ENCODE measurements at places on chromosomes 2 and 18.

DNA sequence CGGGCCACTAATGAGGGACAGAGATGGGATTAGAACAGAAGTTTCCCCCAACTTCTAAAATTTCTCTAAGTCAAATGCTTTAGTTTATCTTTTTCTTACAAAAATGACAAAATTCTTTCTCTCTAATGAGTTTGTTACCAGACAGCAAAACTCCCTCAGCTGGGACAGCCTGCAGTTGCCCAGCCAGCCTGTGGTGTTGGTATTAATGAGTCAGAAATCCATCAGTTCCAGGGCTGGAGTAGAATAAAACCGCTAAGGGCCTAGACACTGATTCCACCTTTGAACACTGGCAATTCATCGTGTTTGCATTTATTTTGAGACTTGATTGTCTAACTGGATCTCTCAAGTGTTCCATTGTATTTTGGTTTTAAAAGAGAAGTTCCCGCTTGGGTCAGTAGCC, 38.3 kb upstream of the SMAD2 start:
- no peak for DNase-seq

- DNase-seq, result no peak
Observed at GRCh38 chr18:8908792-8909510, 193.5 kb upstream of the NDUFV2 start.

- no peak for DNase-seq
Observed at GRCh38 chr2:217722883-217723472, 279.8 kb downstream of the TNS1 start.

DNA sequence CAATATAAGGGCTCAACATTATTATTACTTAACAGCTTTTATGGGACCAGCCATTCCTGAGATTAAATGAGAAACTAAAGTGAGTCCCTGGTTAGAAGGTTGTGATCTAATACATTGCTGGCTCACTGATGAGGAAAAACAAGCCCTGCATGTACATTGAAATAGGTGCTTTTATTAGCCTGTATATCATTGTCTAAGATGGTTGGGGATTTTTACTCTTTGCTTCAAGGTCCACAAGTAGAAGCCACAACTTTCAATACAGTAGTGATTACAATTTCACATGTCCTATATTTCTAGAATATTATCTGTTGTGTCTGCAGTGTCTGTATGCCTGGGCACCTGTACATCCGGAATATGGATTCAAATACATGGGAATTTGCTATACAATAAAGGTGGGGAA, 104.1 kb upstream of the FZD5 start:
- DNase-seq, result no peak

- DNase-seq, result no peak
Observed at GRCh38 chr2:229920011-229920641, 1.7 kb downstream of the TRIP12 start.

DNA sequence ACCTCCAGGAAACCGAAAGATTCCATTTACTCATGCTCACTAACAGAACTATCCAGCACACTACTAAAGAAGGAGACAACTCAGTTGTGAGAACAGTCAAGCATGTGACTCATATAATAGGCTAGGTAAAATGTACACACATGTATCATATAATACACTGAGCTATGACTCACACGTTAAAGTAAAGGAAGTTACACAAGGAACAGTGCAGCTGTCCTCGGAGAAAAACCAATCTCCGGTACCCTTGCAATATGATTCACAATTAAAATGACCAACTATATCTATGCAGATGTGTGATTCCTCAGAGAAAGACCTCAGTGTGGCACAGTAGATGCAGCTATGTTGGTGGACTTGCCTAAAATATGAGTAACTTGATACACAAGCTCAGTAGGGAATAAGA, 76.5 kb downstream of the STRN start:
- no peak for DNase-seq

DNA sequence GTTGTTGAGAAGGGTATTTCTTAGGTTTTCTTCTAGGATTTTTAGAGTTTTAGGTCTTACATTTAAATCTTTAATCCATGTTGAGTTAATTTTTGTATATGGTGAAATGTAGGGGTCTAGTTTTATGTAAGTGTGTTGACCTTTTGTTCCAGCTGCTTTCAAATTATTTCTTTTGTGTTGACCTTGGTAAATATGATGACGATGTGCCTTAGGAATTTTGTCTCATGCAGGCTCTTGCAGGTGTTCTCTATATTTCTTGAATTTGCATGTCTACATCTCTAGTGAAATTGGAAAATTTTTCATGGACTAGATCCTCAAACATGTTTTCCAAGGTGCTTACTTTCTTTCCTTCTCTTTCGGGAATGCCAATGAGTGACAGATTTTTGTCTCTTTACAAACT, 1609.3 kb upstream of the ZEB2 start:
- DNase-seq, result no peak

DNA sequence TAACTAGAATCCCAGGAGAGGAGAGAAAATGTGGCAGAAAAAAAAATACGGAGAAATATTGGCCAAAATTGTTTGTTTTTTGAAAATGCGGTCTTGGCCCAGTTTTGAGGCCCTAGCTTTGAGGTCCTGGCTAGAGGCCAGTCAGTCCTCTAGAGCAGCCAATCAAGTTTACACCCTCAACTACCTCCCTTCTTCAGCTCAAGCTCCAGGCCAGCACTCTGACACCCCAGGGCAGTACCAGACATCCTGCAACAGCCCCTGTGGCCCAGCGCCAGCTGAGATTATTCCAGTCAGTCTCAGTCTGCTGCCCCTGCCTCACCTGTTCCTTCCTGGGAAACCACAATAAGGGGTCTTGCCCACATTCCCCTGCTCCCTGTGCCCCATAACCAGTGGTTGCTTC, 107.7 kb downstream of the UGGT1 start:
- DNase-seq, result no peak

GRCh38 chr2:240551811-240552210, 6.0 kb downstream of the ANKMY1 start:
- no peak for DNase-seq

DNA sequence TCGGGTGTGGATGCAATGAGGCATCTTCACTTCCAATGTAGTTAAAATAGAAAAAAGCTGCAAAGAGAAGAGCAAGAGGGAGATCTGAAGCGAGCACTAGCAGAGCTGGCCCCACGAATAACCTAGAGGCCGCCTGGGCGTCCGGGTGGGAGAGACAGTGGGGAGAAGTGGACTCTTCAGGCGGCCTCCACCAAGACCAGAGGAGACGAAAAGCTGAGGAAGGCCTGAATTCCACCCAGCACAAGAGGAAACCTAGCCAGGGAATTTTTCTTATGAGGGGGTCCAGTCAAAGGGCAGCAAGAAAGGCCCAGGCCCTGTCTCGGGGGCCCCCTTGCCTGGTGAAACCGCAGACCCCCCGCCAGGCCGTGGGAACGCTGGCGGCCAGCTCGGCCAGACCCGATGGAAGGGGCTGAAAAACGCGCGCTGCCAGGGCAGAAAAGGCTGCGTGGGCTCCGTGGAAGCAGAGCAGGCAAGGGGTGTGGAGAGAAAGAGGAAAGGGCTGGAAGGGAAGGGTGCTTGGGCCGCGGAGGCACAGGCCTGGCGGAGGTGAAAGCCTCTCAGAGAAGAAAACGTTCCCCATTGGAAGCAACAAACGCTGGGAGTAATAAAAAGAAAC, 69.2 kb downstream of the KCTD1 start:
- no peak for DNase-seq

GRCh38 chr2:10234409-10235094, 68.2 kb upstream of the HPCAL1 start:
- no peak for DNase-seq

DNA sequence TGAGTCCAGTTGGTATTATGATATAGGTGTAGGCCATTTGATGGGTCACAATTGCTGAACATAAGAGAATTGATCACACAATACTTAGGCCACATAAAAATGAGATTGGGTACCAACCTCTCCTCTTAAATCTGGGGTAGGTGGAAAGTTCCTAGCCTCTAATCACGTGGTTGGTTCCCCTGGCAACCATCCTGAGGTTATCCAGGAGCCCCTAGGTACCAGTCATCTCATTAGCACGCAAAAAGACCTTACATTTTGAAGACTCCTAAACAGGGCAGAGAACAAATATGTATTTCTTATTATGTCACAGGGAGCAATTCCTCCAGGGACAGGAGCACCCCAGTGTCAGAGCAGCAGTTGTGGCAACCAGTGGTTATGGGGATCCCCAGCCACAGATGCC, 12.7 kb upstream of the SELENOI start:
- DNase-seq, result no peak

GRCh38 chr2:88016960-88017779, 823 bp upstream of the RNU2-63P start:
- peak; percentile 10 for DNase-seq

DNA sequence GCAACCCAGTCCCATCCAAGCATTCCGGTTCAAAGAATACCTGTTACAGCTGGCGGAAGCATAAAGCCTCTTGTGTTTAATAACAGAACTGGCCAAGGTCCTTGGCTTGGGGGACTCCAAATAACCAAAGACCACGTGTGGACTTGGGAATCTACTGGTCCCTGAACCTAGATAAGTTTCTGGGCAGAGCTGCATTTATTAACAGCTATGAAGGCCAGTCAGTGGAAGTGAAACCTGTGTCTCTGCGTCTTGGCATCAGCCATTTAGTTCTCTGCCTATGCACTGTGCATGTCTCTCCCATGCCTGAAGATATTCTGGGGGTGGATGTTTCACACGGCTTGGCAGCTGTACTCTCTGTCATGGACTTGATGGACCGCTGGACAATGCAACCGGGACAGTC, 137.7 kb downstream of the CCBE1 start:
- no peak for DNase-seq

GRCh38 chr2:96819128-96819875, 3.2 kb downstream of the CNNM3 start:
- no peak for DNase-seq

- no peak for DNase-seq
Observed at GRCh38 chr2:85168942-85169341, 35.8 kb downstream of the TCF7L1 start.

GRCh38 chr2:199760574-199760973, 90.4 kb downstream of the FTCDNL1 start:
- no peak for DNase-seq

DNA sequence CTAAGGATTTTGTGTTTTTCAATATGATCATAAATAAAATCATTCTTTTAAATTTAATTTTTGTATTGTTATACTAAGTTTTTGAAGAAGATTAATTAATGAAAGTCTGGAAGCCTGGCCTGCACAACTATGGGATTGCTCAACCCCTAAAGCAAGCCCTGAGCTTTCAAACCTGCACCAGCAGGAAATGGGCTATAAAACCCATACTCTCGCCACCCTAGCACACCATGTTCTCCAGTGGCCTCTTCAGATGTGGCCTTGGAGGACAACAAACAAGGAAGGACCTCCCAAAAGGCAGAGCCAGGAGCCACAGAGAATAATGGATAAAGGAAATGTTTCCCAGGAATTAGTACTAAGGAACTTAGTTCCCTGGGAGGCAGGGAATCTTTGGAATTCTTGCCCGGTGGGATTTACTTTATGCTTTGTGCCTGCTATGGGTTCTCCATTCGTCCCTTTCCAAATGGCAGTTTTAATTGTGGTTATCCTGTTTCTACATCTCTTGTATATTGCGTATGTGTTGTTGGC, 212.5 kb downstream of the ZFP36L2 start:
- no peak for DNase-seq

DNA sequence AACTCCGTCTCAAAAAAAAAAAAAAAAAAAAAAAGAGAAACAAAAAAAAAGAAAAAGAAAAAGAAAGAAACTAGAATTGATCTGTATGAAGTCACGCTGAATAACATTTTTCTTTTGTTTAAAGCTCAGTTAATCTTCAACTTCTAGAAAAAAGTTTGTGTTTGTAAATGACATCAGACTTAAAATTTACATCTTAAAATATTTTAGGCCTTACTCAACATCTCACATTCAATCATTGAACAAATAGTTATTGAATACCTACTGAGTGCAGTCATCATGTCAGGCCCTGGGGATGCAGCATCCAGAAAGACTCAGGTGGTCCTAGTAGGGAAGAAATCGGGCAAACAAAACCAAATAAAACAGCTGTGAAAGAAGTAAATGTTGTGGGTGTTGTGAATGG, 292.3 kb upstream of the FANCL start:
- no peak for DNase-seq

DNA sequence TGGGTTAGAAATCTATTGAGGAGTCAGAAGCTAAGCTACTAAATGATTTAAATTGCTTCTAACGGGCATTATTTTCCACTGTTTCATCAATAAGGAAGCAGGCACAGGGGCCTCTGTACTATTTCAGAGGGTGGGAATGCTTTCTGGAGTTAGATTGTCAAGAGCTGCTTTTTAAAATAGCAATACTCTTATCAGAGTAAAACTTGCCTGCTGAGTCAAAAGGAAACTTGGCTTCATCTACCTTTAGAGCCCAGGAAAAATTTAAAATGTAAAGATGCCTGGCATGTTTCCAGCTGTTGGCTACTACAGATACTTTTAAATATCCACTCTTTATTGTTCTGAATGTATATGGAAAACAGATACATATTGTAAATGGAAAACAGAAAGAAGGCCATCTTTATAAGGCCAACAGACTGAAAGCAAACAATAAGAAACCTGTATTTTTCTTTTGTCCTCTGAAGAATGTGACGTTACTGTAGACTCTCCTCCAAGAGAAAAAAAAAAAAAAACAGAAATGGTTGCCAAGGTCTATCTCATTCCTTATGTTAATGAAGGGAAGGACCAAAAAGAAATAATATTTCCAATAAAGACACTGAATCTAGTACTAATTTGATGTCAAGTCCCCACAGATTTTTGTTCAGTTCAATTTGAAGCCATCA, 79.1 kb downstream of the FIGN start:
- no peak for DNase-seq

GRCh38 chr2:138364554-138365162, 136.9 kb upstream of the SPOPL start:
- no peak for DNase-seq

- no peak for DNase-seq
Observed at GRCh38 chr2:88660622-88661021, 30.9 kb upstream of the RPIA start.

DNA sequence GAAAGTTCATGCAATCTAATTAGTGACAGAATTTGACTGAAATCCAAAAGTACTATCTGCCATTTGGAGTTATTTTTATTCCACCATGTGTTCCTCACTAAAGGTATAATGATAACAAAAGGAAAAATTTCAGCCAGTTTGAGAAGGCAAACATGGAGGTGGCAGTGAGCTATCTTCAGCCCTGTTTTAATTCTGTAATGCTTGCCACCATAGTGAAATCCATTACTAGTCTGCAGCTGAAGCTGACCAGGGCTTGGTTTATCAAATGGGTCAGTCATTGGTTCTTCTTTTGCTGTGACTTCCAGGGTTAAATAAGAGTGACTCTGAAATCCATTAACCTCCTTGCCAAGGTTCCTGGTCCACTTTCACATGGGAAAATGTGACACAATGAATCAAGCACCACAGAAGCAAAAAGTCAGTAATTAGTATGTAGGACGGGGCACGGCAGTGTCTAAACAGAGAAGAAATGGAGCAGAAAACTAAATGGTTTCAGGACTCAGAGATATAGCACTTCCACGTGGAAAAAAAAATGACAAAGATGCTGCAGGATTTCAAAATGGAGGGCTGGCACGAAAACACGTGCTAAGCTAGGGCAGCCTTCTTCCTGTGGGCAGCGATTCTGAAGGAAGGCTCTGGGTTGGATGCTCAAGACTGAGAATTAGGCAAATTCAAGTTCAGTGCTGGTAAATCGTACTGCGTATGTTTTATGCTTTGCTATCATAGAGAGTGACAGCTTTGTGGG, 87.2 kb downstream of the EPHA4 start:
- no peak for DNase-seq

GRCh38 chr2:7102826-7103225, 185.6 kb downstream of the RNF144A start:
- DNase-seq, result no peak
